ENCODE measurements at places on chromosomes 16 and 17.

DNA sequence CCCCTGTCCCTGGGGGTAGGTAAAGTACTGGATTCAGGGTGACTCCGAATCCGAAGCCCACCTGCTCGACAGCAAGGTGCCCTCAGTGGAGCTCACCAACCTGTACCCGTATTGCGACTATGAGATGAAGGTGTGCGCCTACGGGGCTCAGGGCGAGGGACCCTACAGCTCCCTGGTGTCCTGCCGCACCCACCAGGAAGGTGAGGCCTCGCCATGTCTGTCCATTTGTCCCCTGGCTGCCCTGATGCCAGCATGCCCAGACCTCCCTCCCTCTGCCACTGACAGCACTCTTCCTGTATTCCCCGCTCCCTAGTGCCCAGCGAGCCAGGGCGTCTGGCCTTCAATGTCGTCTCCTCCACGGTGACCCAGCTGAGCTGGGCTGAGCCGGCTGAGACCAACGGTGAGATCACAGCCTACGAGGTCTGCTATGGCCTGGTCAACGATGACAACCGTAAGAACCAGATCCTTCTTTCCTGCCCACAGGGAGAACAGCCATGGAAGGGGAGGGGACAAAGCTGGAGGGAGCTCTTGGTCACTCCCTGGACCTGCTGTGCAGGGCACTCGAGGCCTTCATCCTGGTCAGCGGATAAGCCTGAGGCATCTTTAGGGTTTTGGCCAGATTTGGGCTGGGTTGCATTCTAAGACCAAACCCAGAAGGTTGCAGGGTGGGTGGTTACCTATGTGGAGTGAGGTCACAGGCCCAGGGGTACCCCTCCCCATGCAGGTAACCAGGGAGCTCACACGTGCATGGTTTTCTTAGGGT is 14.2 kb downstream of the GALK1 start:
- no peak for DNase-seq

DNA sequence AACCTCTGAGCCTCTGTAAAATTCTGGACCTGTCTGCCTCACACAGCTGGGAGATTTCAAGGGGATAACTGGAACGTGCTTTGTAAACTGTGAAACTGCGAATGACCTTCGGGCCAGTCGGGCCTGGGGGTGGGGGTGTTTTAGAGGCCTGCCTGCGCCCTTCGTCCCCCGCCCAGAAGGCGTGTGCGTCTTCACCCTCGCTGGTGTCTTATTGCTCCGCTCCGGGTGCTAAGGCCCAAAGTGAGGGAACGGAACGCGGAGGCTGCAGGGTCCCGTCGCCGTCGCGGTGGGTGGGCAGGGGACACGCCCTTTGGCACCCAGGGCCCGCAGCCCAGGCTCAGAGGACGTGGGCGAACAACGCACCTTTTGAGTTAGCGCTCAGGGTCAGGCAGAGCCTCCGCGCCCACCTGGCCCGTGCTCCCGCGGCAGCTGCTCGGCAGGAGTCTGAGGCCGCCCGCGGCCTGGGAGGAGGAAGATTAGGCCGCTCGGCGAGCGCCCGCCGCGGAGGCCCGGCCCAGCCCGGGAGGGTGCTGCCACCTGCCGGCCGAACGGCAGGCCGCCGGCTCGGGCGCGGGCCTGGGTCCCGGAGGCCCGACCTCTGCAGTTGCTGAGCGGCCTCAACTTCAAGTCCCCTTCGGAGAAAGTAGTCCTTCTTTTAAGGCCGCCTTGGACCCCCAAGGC is 29.7 kb downstream of the DCAKD start:
- DNase-seq: peak; percentile 65

DNA sequence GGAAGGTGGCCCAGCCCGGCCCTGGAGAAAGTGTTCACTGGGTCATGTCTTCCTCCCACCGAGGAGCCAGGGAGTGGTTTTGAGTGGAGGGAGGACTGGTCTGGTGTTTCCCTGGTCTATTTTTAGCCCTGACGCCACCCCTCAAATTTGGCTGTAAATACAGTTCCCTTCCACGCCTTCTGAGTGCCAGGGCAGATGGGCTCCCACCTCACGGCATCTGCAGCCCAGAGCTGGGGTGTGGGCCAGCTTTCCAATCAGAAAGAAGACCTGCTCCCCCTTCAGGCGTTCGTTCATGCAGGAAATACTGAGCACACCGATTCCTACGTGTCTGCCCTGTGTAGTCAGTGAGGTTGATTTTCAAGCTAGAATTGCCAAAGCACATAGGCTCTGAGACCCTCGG is 53.7 kb downstream of the SNX20 start:
- peak; percentile 14 for DNase-seq

- DNase-seq: no peak
These were observed 1.2 kb upstream of the ABCA3 start for GRCh38 chr16:2341456-2342447.

DNA sequence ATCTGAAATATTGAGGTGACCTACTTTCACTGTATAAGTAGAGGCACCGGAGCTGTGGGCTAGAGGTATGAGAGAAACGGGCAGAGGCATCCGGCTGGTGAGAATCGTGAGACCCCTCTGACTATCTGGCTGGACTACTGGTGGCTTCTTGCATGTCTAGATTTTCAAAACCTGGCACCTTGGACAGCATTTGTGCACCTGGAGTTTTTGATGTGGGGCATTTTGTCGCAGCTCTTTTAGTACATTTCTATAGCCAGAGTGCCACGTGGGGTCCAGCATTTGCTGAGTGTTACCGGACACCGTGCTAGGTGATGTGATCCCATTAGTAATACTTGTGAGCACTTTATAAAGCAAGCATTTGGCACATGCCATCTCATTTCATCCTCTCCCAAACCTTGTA is 32.6 kb upstream of the SHISA9 start:
- no peak for DNase-seq

DNA sequence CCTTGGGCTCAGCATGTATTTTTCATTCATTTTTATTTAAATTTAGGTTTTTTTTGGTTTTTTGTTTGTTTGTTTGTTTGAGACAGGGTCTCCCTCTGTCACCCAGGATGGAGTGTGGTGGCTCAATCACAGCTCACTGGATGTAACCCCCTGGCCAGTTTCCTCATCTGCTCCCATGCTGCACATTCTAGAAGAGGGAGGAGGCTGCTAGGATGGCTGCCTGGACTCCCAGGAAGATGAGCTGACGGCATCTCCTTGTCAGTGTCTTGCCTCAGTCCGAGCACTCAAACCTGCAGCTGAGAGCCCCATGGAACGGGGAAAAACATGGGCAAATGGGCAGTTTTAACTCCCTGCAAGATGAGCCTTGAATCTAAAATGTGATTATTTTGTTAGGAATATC is 7.5 kb downstream of the MEAK7 start:
- no peak for DNase-seq

DNA sequence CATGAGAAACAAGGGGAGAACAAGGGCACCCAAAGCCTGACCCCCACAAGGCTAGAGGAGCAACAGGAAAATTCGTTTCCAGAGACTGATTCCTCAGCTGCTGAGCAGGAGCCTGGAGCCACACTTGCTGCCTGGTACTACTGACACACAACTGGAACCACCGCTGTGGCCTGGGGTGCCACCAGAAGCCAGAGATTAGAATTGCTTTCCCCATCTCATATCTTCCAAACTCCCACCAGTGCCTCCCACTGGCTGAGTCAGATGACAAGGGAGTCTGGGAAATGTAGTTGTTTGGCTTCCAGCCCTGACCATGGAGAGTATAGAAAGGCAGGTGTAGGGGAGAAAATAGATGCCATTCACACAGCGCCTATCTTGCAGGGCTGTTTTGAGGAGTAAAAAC is 4.1 kb upstream of the TMEM11 start:
- DNase-seq: peak; percentile 45

- DNase-seq: no peak
These were observed 14.2 kb downstream of the OSBPL7 start for GRCh38 chr17:47807421-47807820.

DNA sequence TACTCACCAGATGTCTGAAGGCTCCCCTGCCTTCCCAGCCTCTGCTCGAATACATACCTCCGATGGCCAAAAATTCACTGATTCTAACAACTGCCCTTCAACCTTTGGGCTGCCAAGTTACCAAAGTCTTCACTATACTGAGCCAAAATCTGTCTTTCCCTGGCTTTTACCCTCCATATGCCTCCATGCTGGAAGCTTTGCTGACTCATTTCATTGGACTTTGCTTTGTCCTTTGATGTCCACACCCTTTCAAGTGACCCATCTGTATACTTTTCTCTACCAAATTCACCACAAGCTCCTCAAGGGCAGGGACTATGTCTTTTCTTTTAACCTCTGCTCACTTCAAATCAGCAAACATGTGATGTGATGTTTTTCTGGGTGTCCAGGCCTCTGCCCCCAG is 21.0 kb upstream of the MTMR4 start:
- no peak for DNase-seq

DNA sequence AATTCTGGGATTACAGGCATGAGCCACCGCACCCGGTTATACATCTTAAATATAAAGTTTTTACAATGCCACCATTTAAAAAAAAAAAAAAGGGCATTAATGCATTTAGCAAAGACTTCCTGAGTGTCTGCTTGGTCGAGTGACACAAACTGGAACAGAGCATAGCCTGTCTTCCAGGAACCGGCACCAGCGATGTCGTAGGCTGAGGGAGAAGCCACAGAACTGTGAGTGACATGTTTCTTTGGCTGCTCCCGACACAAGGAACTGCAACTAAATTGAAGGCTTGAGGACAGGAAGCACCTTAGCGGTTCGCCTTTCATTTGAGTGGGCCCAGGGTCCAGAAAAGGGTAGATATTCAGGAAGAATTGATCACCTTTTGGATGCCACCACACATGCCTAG is 717.8 kb downstream of the MAF start:
- no peak for DNase-seq

GRCh38 chr17:30568117-30568430 is 90.9 kb downstream of the GOSR1 start:
- DNase-seq: no peak

DNA sequence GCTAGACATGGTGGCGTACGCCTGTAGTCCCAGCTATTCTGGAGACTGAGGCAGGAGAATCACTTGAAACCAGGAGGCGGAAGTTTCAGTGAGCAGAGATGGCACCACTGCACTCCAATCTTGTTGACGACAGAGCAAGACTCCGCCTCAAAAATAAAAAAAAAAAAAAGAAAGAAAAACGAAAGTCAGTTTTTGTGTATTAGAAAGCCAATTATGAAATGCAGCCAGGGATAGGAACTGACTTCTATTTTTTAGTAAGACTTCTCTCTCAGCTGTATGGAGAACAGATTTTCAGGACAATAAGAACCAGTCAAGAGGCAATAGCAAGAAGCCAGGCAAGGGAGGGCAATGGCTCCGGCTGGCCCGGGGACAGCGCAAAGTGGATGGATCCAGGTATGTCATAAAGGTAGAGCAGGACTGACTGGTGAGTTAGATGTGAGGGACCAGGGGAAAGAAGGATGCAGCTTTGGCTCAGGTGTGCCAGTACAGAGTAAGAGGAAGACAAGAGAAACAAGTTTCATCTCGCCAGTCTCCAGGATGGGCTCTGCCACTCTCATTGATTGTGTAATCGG is 12.5 kb upstream of the CCL1 start:
- DNase-seq: no peak

DNA sequence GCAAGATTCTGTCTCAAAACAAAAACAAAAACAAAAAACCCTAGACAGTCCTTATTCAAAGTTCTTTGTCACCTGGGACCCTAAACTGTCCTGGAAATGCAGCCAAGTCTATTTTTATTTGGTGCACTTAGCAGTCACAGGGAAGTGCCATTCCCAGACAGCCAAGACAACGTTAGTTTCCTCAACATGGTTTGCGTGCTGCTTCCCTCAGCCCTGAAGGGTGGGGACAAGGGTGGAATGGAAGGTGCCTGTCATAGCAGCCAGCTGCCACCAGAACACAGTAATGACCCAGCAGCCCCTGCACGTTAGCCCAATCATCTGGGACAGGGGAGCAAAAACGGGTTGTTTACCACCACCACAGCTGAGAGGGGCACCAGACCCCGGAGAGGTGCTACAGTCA is 16.9 kb downstream of the CREBBP start:
- DNase-seq: no peak

DNA sequence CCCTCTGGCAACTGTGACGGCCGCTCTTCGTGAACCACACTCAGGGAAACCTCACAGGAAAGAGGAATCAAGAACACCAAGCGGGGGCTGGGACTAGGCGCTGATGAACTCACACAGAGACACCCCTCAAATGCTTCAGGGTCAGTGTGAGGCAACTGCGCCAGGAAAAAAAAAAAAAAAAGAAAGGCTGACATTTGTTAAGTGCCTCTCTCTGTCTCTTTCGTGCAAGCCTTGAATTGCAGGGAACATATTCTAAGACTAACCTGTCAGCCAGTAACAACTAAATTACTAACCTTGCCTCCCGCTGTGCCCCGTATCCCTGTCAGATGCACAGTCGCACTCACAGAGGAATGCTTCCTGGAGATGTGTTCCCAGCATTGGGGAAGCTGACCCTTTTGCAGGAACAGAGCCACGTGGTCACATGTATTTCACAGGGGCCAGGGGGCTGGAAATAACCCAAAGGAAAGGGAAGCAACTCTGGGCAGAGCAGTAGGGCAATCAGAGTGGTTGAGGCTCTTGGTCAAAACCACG is 247.8 kb downstream of the XYLT1 start:
- no peak for DNase-seq

DNA sequence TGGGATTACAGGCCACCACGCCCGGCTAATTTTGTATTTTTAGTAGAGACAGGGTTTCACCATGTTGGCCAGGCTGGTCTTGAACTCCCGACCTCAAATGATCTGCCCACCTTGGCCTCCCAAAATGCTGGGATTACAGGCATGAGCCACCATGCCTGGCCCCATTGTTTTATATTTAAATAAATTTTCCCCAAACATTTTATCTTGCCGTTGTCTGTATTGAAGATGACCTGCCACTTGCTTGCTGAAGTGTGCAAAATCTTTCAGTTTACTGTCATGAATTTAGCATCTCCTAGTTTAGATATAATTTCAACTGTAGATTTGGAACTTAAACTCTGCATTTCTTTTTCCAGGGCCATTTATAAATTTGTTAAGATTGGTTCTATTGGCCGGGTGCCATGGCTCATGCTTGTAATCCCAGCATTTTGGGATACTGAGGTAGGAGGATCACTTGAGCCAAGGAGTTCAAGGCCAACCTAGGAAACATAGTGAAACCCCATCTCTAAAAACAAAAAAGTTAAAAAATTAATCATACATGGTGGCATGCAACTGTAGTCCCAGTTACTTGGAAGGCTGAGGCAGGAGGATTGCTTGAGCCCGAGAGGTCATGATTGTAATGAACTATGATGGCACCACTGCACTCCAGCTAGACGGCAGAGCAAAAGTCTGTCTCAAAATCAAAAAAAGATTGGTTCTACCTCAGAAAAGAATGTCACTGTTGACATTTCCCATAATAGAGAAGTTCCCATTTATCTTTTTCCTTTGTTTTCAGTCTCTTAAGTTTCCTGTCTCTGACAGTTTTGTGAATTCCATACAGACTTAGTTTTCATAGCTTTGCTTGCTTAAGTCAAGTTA is 84.4 kb downstream of the VMP1 start:
- no peak for DNase-seq

- no peak for DNase-seq
These were observed 154.8 kb downstream of the VPS53 start for GRCh38 chr17:559551-560431.

- no peak for DNase-seq
These were observed 26.6 kb downstream of the OR1D5 start for GRCh38 chr17:3036800-3037199.

Measured in T-helper 2 cell treated with Interferon-gamma antibody and Interleukin-4, amounts not matched to agents 5 μg/mL and 100 μg/mL, for 36 hours (primary cell).